ENCODE measurements at places on chromosomes 2 and 18. TPM values are rescaled to one million over a fixed set of nuclear protein-coding genes. Genes with fewer than 3 reads are reported as not detected.

- H3K27me3 ChIP-seq, result no peaks in the 10 kb centered on the region
- peaks cover 55% of the 10 kb centered on the region for H3K36me3 ChIP-seq
- H3K4me1 ChIP-seq, result peaks cover 26% of the 10 kb centered on the region
- peak overlapping the region; percentile 99 for H3K27ac ChIP-seq
- DNase-seq, result peak; percentile 58
- H3K4me3 ChIP-seq, result peak overlapping the region; percentile 79
These were observed 1.1 kb upstream of the MAT2A start for GRCh38 chr2:85537600-85538506.

- peaks cover 7% of the 10 kb centered on the region for H3K36me3 ChIP-seq
- peak; percentile 18 for DNase-seq
- peaks cover 22% of the 10 kb centered on the region for H3K4me1 ChIP-seq
- H3K4me3 ChIP-seq, result peak overlapping the region; percentile 20
These were observed 60.7 kb upstream of the KIF5C start for GRCh38 chr2:148814143-148814859.

- DNase-seq, result no peak
- no peak overlapping the region for H3K27ac ChIP-seq
- H3K27me3 ChIP-seq, result no peaks in the 10 kb centered on the region
- H3K36me3 ChIP-seq, result no peaks in the 10 kb centered on the region
- no peak overlapping the region for H3K4me3 ChIP-seq
These were observed 24.1 kb upstream of the CDH2 start for GRCh38 chr18:28201056-28201455.

DNA sequence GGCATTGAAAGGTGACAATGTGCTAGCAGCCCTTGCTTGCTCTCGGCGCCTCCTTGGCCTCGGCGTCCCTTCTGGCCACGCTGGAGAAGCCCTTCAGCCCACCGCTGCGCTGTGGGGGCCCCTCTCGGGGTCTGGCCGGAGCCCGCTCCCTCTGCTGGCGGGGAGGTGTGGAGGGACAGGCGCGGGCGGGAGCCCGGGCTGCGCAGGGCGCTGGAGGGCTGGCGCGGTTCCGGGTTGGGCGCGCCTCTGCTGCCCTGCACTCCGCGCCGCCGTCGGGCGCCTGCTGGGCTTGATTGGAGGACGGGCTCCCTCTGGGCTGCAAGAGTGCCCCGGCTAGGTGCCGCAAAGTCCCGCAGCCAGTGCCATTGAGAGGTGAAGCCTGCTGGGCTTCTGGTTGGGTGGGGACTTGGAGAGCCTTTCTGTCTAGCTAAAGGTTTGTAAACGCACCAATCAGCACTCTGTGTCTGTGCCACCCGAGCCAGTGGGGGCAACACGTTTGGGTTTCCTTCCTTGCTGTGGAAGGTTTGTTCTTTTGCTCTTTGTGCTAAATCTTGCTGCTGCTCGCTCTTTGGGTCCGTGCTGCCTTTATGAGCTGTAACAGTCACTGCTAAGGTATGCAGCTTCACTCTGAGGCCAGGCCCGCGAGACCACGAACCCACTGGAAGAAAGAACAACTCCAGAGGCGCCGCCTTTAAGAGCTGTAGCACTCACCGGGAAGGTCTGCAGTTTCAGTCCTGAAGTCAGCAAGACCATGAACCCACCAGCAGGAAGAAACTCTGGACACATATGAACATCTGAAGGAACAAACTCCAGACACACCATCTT lies 14.8 kb upstream of the IMP4 start:
- H3K27me3 ChIP-seq, result peaks cover 77% of the 10 kb centered on the region
- H3K4me1 ChIP-seq, result no peaks in the 10 kb centered on the region
- H3K4me3 ChIP-seq, result no peak overlapping the region
- no peaks in the 10 kb centered on the region for H3K36me3 ChIP-seq
- no peak overlapping the region for H3K27ac ChIP-seq
- DNase-seq, result no peak

DNA sequence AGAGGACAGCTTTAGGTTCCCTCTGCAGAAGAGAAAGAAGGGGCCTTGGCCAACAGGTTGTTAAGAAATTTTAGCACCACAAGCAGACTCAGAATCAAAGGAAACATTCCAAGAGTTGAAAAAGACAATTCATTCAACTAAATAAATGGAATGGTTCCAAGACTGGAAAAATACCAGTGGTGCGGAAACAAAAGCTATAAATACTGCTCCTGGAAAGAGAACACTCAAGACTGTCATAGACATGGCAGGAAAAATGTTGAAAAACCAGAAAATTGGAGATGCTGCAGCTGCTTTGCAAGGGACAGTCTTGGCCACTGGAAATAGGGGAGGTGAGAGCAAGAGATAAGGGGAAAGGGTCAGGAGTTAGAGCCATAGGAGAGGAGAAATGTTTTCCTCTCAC lies 312.7 kb upstream of the CYRIA start:
- H3K27me3 ChIP-seq, result no peaks in the 10 kb centered on the region
- H3K4me1 ChIP-seq, result no peaks in the 10 kb centered on the region
- H3K36me3 ChIP-seq, result no peaks in the 10 kb centered on the region
- no peak overlapping the region for H3K4me3 ChIP-seq
- no peak overlapping the region for H3K27ac ChIP-seq

GRCh38 chr2:42067521-42067920 lies 19.7 kb downstream of the PKDCC start:
- H3K27ac ChIP-seq, result no peak overlapping the region
- no peaks in the 10 kb centered on the region for H3K27me3 ChIP-seq
- DNase-seq, result no peak
- peaks cover 20% of the 10 kb centered on the region for H3K4me1 ChIP-seq
- no peaks in the 10 kb centered on the region for H3K36me3 ChIP-seq
- no peak overlapping the region for H3K4me3 ChIP-seq

GRCh38 chr2:69036926-69037325 lies 23.9 kb downstream of the ANTXR1 start:
- no peak overlapping the region for H3K27ac ChIP-seq
- H3K4me3 ChIP-seq, result no peak overlapping the region
- no peaks in the 10 kb centered on the region for H3K36me3 ChIP-seq
- H3K4me1 ChIP-seq, result no peaks in the 10 kb centered on the region
- H3K27me3 ChIP-seq, result peaks cover 82% of the 10 kb centered on the region

ASPRV1 gene
- 0.27 TPM for total RNA-seq

DNA sequence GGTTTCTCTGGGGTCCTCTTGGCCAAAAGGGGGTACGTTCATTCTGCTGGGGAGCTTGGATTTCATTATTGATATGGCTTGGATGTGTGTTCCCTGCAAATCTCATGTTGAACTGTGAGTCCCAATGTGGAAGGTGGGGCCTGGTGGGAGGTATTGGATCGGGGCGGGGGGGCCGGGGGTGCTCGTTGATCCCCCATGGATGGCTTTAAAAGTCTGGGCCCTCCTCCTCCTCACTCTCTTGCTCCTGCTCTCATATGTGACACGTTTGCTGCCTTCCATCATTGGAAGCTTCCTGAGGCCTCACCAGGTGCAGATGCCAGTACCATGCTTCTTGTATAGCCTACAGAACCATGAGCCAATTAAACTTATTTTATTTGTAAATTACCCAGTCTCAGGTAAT lies 11.8 kb downstream of the DBI start:
- DNase-seq, result no peak
- H3K36me3 ChIP-seq, result peaks cover 5% of the 10 kb centered on the region
- no peaks in the 10 kb centered on the region for H3K27me3 ChIP-seq
- no peak overlapping the region for H3K4me3 ChIP-seq
- H3K27ac ChIP-seq, result no peak overlapping the region

DNA sequence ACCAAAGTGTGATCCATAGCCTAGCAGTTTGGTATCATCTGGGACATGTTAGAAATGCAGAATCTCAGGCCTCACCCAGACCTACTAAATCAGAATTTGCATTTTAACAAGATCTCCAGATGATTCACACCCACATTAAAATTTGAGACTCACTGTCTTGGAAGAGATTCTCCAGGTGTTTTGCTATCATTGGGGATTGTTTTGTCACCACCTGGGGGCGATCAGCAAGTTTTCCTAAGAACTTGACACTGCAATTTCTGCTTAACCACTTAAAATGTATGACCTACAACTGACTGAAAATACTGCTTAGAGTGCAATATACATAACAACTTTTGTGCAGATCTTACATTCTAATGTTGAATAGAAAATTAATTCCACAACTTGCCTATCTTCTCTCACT lies 18.9 kb upstream of the ITGA4 start:
- no peaks in the 10 kb centered on the region for H3K27me3 ChIP-seq
- no peak overlapping the region for H3K4me3 ChIP-seq
- peak; percentile 11 for DNase-seq
- H3K27ac ChIP-seq, result no peak overlapping the region
- no peaks in the 10 kb centered on the region for H3K4me1 ChIP-seq

DNA sequence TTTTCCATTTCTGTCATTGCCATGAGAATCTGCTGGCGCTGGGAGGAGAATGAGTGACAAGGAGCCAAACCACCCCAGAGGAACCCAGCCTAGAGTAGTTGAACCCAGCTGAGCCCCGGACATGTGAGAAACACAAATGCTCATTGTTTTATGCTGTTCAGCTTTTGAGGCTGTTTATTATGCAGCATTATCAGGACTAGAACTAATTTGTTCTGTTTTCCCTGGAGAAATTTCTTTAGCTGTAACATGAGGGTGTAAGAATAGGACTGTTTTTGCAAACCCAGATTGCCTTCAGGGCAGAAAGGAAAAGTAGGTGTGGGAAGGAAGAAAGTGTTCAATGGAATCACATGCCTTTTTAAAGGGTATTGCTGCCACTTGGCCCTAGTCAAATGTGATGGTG lies 28.5 kb upstream of the DOCK10 start:
- H3K36me3 ChIP-seq, result no peaks in the 10 kb centered on the region
- DNase-seq, result no peak

DNA sequence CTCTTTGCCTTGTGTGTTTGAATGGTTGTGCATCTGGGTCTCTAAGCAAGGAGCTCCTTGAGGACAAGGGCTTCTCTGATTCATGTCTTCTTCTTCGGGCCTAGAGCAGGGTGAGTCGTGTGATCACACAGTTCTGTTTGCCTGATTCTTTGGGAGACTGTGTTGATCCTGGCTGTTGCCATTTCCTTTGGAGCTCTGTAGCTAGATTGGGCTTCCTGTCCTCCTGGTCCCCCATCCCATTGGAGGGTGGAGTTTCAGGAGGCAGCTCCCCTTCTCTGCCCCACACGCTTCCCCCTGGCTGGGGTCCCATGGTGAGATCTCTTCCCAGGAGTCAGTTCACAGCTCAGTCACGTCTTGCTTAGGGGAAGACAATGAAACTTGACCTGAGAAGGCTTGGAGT lies 92.8 kb downstream of the TRIB2 start:
- DNase-seq, result no peak
- H3K4me1 ChIP-seq, result no peaks in the 10 kb centered on the region
- H3K36me3 ChIP-seq, result no peaks in the 10 kb centered on the region
- no peaks in the 10 kb centered on the region for H3K27me3 ChIP-seq
- no peak overlapping the region for H3K4me3 ChIP-seq

All from Calu3 (cell line).